Karpas-422 (cell line): ENCODE measurements at places on chromosomes 5 and 9. TPM values are rescaled to one million over a fixed set of nuclear protein-coding genes. Genes with fewer than 3 reads are reported as not detected.
A peak's percentile ranks its signal among the peaks of the same experiment; 100 is the strongest.

- no peak for DNase-seq
Measured at GRCh38 chr5:150143350-150144245, 12.0 kb downstream of the PDGFRB start.

GRCh38 chr5:39697881-39698280 lies 273.1 kb upstream of the DAB2 start:
- no peak for DNase-seq

DNA sequence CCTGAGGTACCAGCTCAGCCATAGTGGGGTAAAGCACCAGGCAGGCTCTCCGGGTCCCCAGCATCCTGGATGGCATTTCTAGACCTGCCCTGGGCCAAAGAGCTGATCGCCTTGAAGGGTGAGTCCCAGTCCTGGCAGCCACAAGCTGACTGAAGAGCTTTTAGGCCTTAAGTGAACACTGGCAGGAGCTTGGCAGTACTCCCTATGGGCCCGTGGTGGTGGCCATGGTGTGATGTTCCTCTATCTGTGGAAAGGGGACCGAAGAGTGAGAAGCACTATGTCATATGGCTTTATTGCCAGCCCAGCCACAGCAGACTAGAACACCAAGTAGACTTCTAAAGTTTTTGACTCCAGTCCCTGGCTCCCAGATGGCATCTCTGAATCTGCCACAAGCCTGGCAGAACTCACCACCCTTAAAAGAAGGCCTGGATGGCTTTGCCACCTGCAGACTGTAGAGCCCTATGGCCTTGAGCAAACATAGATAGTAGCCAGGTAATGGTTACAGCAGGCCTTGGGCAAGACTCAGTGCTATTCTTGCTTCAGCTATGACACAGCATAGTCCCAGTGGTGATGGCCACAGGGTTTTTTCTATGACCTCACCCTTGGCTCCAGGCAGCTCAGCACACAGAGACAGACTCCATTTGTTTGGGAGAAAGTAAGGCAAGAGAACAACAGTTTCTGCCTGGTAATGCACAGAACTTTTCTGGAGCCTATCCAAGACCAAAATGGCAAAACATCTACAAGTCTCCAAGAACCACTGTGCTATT lies 801.5 kb upstream of the DMAC1 start:
- DNase-seq = no peak

DNA sequence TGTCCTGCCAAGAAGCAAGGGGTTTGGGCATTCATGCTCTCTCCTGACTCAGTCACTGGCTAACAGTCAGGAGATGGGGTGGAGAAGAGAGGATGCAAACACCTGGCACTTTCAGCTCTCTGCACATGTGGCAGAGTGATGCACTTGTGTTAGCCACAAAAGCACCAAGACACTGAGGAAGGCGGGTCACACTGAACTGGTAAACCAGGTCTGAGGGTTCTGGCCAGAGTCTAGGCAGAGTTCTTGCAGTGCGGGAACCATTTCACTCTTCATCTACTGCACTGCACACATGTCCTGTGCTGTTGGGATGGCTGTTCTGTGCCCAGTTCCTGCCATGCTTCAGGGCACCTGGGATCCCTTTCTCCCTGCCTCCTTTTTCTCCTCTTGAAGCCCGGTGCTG lies 157.1 kb upstream of the GDNF start:
- no peak for DNase-seq

- peak; percentile 57 for DNase-seq
Measured at GRCh38 chr9:113222482-113222841, 1.1 kb downstream of the SLC31A1 start.

DNA sequence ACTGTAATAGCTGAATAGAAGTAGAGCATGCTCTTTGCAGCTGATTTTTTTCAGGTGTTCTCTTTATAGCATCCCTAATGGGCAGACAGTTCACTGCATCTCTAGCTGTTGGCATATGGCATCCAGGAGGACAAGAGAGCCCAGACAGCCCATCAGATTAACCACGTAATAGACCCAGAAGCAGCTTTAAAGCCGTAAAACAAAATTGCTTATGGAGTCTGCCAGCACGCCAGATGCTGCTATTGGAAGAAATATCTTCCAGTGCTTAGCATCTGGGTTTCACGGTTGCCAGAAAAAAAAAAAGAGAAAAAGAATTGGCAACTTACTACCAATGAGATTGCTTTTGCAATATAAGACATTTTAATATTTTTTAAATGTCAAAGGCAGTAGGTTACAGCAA lies 869.4 kb upstream of the NUDT12 start:
- DNase-seq = no peak

DNA sequence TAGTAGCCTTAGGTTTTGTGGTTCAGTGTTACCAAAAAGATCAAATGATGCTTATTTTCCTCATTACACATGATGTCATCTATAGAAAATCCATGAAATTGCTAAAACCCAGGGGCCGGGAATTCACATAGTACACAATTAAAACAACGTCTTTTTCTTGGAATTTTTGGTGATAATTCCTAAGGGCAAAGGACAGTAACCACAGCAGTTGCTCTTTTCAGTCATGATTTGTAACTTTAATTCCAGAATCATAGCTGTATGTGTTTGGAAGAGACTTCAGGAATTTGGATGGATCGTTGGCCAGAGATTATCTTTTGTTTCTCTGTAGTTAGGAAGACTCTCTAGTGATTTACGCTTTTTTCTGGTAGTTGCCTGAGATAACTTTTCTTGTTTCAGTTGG lies 748.7 kb downstream of the TLE4 start:
- no peak for DNase-seq

DNA sequence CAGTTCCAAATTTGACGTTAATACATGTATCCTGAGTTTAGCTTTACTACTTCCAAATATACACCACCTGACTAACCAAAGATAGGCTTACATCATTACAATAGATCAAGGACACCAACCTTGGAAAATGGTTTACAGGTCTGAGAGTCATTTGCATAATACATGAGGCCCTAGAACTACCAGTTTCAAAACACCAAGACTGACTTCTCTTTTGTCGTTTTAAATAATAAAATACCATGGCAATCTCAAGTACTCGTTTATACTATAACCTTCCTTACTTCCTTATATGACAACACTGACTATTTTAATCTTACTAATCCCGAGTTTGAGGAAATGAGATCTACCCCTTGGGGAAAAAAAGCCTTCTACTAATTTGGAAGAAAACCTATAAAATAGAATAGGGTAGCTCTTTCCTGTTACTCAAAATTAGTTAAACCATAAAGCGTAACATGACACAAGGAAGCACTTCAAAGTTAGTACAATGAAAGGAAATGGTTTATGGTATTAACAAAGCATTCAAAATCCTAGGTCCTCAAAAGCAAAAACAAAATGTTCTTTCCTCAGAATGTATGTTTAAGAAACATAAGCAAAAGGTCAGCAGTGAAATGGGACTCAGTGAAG lies 42.1 kb downstream of the UBQLN1 start:
- no peak for DNase-seq

DNA sequence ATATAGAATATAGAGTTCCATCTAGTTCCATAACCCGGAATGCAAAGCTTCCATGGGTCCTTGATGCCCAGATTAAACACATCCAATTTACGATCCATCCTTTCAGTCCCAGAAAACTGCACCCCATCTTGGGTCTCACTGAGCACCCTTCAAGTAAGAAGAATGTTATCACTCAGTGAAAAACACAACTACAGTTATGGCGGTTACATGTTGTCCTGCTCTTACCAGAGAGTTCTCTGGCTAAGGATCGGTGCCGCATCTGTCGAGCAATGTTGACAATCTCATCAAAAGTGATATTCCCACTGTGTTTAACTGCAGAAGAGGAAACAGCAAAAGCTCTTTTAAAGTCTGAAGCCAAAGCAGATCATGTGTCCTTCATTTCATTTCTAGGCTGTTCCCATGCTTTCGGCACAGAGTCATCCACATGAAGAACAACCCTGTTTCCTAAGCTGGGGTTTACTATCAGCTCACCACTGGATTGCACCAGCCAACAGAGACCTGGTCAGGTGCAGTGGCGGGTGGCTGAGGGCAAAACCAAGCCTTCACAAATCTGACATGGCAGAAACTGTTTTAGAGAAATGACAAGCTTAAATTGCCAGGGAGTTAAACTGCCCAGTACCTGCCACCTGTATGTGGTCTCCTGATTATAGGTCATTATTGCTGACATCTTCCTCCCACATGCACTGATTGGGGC lies 2.9 kb downstream of the RPL12 start:
- peak; percentile 47 for DNase-seq

DNA sequence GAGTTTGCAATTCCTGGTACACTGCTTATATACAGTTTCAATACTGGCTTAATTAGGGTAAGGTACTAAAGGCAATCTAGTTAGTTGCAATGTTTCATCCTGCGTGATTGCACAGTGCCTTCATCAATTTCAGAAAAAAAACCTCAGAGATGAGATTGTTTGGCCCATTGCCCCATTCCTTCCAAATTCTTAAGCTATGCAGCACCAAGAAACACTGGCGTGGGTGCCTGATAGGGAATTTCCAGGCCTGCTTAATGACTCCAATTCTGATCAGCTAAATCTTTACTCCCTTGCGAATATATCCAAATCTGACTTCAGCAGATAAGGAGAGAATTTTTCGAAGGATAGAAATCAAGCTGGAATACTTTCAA lies 35.9 kb upstream of the GAS1 start:
- no peak for DNase-seq

- DNase-seq = peak; percentile 61
Measured at GRCh38 chr5:1172670-1173404, 28.6 kb upstream of the SLC6A19 start.

DNA sequence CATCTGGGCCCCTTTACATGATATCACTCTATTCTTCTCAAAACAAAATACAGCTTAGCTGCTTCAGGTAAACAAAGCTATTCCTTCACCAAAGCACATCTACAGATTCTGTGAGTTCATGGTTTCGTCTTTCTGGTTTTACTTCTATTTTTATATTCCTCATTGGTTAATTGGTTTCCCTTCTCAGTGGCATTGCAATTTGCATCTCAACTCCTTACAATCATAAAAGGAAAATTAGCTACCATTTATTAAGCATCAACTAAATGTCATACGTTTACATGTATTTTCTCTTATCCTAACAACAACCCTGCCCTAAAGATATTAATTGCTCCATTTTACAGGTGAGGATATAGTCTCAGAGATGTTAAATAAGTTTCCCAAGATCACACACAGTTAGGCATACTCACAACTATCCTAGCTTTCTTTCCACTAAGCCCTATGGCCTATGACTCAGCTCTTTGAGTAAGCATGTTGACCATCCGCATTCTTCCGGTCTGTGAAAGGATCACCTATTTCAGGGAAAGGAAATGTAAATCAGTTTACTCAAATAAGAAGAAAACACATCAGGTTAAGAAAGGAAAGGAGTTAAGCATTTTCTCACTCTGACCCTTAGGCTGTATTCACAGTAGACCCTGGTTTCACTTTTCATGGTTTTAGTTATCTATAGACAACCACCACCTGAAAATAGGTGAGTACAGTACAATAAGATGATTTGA lies 146.1 kb downstream of the CAAP1 start:
- DNase-seq = no peak

DNA sequence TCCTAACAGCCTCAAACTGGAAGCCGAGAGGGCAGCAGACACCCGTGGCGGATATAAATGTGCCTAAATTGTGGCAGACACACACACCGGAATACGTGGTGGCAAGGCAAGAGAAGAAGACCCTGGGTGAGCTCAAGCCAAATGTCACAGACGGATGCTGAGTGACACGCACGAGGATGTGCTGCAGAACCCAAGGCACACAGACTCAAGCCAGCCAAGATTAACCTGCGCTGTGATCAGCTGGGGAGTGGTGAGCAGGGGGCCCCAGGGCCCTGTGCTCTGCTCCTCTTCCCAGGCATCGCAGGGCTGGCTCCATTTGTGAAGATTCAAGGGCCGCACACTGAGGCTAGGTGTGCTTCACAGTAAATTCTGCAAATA lies 16.4 kb downstream of the SEMA4D start:
- no peak for DNase-seq

DNA sequence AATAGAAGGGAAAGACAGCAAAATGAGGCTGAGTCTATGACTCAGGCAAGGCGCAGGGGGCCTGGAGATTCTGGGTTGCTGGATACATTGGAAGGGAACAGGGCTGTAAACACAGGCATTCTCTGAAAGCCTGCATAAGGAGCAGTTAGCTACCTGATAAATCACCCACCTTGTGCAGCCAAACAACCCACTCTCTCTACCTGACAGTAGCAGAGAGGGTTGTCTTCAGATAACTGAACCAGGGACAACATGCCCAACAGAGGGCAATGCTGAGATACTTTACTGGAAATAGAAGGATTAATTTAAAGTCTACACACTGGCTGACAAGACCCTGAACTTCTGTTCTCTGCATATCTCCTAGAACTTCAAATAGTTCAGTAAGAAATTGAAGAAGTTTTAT lies 161.6 kb downstream of the KCTD16 start:
- peak; percentile 67 for DNase-seq

- peak; percentile 51 for DNase-seq
Measured at GRCh38 chr9:75505654-75506053, 384.8 kb upstream of the PCSK5 start.

DNA sequence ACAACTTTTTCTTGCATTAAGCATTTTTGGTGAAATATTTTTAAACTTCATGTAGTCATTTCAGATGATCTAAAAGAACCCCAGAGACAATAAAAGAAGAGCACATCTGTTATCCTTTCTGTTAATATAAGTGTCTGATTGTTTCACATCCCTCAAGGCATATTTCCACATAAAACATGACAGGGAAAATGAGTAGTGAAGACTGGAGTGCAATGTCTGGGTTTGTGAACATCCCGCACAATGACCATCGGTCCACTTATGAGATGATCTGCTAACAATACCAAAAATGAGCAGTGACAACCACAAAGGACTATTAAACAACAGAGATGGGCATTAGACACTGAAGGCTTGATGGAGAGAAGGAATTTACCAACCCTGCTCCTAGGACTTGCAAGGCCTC lies 209.1 kb downstream of the NR2F1-AS1 start:
- DNase-seq = no peak

CCNG1 gene
- 109 and 270 TPM in 2 replicates for total RNA-seq

FUT7 gene
- total RNA-seq = not detected in 2 replicates

SCGB3A1 gene
- not detected in 2 replicates for total RNA-seq

FAM81B gene
- total RNA-seq = not detected in 2 replicates

ROR2 gene
- not detected in 2 replicates for total RNA-seq

USP20 gene
- total RNA-seq = 11.7 and 40.3 TPM in 2 replicates

HEMGN gene
- not detected in 2 replicates for total RNA-seq

KIF4B gene
- total RNA-seq = 0.04 and 0.30 TPM in 2 replicates

CDH6 gene
- not detected in 2 replicates for total RNA-seq
